ENCODE measurements at places on chromosomes 4 and X.

GRCh38 chr4:87025614-87026041, 90.8 kb downstream of the AFF1 start:
- DNase-seq = no peak

- no peak for DNase-seq
These were observed 76.2 kb downstream of the UNC5C start for GRCh38 chr4:95472534-95472933.

GRCh38 chrX:46634577-46634976, 61.0 kb downstream of the CHST7 start:
- no peak for DNase-seq

- DNase-seq = no peak
These were observed 162.2 kb upstream of the GPR101 start for GRCh38 chrX:137195991-137196390.

DNA sequence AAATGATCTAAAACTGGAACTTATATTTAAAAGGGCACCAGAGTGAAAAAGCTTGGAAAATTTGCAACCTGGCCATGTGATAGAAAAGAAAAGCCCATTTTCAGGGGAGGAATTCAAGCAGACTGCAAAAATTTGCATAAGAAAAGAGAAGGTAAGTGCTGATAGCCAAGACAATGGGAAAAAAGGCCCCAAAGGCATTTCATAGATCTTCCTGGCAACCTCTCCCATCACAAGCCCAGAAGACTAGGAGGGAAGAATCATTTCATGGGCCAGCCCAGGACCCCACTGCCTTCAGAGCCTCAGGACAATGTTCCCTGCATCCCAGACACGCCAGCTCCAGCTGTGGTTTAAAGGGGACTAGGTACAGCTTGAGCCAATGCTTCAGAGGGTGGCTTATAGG, 887.3 kb upstream of the DIAPH2 start:
- no peak for DNase-seq

DNA sequence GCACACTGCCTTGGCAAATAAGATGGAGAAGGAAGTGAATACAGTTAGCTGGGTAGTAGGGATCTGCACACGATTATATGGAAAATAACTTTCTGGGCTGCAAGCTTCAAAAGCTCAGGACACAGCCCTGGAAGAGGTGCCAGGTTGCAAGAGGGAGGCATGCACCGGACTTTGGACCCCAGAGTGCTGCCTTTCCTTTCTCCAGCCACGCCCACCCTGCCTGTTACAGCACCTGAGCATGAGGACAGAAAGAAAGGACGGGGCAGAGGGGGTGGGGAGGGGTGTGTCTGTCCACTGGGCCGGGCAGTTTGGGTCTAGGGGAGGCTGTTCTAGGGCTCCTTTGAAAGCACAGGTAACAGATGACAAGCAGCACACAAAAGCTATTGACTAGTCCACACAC, 152.8 kb downstream of the ENPP6 start:
- DNase-seq = no peak

GRCh38 chrX:46884799-46885198, 27.4 kb upstream of the JADE3 start:
- DNase-seq = no peak

- DNase-seq = no peak
These were observed 11.7 kb downstream of the COQ2 start for GRCh38 chr4:83272900-83273299.

- no peak for DNase-seq
These were observed 45.5 kb upstream of the FAM241A start for GRCh38 chr4:112099701-112100297.

- DNase-seq = no peak
These were observed 13.2 kb downstream of the GPC4 start for GRCh38 chrX:133402042-133402453.

- DNase-seq = no peak
These were observed 21.2 kb downstream of the HERC3 start for GRCh38 chr4:88613417-88613875.

DNA sequence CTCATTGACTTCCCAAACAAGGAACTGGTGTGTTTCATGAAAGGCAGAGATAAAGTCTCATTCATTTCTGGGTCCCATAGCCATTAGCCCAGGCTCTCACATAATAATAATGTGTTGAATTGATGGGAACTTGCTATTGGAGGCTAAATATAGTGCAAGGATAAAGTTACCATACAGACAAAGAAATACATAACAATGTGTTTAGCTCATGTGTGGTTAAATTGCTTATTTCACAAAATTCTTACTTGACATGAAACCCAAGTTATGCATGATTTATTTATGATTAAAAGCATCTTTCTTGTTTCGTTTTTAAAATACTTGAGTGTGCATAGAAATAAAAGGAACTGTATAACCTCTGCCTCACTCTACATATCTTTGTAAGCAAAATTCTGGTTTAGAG, 37.3 kb upstream of the LPAR4 start:
- no peak for DNase-seq

- no peak for DNase-seq
These were observed 63.4 kb downstream of the GPR50 start for GRCh38 chrX:151239751-151240150.

DNA sequence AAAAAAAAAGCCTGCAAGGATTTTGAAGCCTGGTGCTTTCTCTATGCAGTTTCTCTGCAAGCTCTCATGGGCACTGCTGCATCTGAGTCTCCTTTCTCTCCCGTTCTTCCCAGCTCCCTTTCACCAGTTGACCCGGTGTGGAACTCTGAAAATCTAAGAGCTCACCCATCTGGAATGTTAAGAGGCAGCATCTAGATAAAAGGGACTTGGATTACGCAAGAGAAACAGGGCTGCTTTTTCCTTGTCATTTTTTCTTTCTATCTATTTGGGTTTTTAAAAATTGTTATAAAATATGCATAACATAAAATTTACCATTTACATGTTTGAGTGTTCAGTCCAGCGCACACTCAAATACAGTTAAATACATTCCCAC, 95.2 kb upstream of the RPS6KA3 start:
- no peak for DNase-seq

DNA sequence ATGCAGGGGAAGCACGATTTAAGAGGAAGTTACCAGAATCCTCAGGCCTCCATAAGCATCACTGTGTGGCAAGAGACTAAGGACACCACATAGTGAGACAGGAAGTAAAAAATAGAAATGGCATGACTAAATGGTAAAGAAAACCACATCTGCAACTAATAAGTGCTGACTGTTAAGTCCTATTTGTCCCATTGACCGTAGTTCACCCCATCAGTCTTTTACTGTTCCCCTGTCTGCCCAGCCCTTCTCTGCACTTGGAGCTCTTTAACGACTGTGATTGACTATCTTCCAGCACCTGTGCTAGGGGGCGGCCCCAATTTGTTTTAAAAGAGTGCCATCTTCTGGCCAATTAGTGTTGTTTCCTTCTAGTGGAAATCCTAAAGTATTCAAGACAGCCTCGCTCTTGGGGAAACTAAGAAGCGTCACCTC, 94.2 kb downstream of the MAOA start:
- DNase-seq = peak; percentile 9

- DNase-seq = no peak
These were observed 76.5 kb upstream of the LSM6 start for GRCh38 chr4:146098978-146099377.

- DNase-seq = no peak
These were observed 206.3 kb downstream of the ARHGAP24 start for GRCh38 chr4:85681221-85681657.

DNA sequence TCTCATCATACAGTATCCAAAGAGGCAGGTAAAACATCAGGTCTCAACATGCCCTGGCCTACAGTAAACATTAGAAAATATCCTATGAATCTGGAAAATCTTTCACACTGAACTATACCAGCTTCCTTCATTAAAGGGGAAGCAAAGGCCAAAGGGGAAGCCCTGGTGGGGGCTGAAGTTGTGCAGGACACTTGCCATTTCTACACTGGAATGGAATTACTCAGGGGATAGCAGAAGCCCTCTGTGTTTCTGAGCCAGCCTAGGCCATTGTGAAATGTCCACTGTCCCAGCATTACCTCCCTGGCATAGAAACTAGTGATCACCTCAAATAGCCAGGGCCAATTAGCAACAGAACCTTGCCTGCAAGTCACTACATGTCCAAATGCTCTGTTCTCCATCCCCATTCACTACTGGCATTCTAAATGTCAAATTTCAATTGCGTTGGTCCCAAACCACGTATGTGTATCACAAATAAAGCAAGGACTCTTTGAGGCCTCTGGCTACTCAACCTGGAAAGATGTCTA, 429.9 kb downstream of the AFF2 start:
- no peak for DNase-seq

GRCh38 chr4:9804918-9805317, 23.5 kb downstream of the DRD5 start:
- no peak for DNase-seq

- DNase-seq = no peak
These were observed 419 bp upstream of the RPGR start for GRCh38 chrX:38327775-38328081.

DNA sequence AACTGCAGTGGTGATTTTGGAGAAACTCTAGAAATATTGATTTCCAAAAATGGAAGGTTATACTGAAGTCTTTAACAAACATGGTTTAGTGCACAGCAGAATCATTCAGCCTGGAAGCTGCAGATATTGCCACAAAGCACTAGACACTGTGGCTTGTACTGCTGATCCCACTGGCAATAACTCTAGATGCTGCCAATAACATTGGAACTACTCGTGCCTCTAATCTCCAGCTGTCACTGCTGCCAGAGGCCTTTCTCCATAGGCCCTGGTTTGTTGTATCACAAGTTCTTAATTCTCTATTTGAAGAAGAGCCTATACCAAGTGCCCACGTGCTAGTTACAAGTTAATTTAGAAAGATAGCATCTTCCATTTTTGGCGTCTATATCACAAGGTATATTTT, 19.3 kb downstream of the DMP1 start:
- no peak for DNase-seq

GRCh38 chr4:176611381-176611780, 181.3 kb downstream of the VEGFC start:
- DNase-seq = no peak

DNA sequence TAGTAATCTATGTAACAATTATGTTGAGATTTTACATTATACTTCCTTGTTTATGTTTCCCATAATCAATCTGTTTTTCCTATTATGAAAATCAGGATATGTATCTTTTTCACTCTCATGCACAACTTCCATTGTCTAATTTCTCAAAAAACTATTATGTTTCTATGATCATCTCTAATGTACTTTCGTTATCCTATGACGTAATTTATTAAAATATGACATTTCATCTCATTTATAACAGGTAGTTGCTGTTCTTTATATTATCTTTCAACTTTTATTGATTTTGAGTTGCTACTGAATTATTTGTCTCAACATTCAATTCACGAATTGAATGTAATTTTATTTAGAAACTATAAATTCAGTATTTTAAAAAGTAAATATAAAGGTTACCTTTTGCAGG, 100.8 kb upstream of the MAGEB18 start:
- DNase-seq = no peak

GRCh38 chrX:63361494-63361893, 10.4 kb upstream of the SPIN4 start:
- no peak for DNase-seq

DNA sequence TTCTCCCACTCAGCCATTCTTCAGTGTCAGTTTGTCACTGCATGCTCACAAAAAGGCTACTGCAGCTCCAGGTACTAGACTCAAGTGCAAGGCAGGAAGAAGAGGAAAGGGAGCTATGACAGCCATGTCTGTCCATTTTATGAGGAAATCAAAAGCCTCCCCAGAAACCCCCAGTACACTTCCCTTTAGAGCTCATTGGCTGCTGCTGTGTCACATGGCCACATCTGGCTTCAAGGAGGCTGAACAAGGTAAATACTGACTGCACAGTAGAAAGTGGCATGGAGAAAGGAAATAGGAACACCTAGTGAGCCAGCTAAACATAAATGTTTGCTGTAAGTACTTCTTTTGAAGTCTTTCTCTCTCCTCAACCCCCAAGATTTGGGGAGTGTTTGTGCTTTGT, 67.2 kb upstream of the FRAS1 start:
- no peak for DNase-seq

GRCh38 chr4:6586715-6587325, 11.8 kb downstream of the MAN2B2 start:
- no peak for DNase-seq

- no peak for DNase-seq
These were observed 30.0 kb downstream of the CLCN3 start for GRCh38 chr4:169650227-169650936.

- no peak for DNase-seq
These were observed 25.8 kb upstream of the MAGED1 start for GRCh38 chrX:51867626-51868025.

DNA sequence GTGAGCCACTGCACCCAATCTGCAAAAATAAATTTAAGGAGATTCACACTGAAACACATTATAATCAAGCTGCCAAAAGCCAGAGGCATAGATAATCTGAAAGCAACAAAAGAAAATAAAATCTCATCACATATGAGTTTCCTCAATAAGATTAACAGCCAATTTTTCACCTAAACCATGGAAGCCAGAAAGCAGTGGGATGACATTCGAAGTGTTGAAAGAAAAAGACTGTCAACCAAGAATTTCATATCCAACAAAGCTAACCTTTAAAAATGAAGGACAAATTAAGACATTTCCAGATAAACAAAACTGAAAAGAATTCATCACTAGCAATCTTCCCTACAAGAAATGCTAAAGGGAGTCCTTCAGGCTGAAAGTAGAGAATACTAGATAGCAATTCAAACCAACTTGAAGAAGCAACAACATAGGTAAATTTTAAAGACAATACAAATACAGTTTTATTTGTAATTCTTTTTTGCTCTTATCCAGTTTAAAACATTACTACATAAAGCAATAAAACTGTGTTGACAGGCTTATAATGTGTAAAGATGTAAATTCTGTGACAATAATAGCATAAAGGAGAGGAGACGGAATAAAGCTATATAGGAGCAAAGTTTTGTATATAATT, 23.1 kb upstream of the KLHL8 start:
- no peak for DNase-seq

DNA sequence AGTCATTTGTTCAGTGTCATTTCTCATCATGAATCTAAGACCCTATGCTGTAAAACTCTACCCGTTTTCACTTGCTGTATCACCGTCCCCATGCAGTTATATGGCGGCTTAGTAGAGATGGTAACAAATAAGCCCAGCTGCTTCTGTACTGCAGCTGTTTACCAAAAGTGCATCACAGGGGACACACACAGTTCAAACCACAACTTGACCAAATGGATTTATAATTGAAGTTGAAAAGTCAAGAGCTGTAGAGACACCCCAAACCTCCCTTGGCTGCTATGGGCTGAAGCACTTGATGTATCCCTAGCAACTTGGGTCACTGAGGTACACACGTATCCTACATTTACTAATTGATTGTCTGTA, 219.0 kb upstream of the FGF13 start:
- no peak for DNase-seq

DNA sequence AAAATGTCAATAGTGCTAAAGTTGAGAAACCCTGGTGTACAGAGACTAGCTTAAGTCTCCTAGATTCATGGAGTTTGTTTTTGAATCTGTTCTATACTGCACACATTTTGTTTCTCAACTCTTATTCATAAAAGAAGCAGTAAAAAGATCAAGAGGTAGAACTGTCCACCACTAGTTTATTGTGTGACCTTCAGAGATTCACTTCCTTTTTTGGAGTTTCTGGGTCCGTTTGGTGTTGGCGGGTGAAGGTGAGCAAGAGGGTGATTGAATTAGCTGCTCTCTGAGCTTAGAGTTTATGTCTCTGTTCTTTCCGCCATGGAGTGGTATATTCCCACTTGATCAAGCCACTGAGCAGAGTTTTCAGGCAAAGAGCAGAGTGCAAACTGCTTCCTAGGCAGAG, 21.4 kb upstream of the PLAC1 start:
- no peak for DNase-seq

- DNase-seq = no peak
These were observed 342.9 kb upstream of the ADGRL3 start for GRCh38 chr4:60857130-60857753.

GRCh38 chr4:94544811-94545210, 93.1 kb downstream of the PDLIM5 start:
- DNase-seq = no peak

Data from stimulated activated CD8-positive, alpha-beta memory T cell treated with anti-CD3 and anti-CD28 coated beads, Interleukin-4, amount 100 ng/mL, for 1 hour (primary cell).